ENCODE measurements at places on chromosomes 7 and 10. TPM values are rescaled to one million over a fixed set of nuclear protein-coding genes. Genes with fewer than 3 reads are reported as not detected.

DNA sequence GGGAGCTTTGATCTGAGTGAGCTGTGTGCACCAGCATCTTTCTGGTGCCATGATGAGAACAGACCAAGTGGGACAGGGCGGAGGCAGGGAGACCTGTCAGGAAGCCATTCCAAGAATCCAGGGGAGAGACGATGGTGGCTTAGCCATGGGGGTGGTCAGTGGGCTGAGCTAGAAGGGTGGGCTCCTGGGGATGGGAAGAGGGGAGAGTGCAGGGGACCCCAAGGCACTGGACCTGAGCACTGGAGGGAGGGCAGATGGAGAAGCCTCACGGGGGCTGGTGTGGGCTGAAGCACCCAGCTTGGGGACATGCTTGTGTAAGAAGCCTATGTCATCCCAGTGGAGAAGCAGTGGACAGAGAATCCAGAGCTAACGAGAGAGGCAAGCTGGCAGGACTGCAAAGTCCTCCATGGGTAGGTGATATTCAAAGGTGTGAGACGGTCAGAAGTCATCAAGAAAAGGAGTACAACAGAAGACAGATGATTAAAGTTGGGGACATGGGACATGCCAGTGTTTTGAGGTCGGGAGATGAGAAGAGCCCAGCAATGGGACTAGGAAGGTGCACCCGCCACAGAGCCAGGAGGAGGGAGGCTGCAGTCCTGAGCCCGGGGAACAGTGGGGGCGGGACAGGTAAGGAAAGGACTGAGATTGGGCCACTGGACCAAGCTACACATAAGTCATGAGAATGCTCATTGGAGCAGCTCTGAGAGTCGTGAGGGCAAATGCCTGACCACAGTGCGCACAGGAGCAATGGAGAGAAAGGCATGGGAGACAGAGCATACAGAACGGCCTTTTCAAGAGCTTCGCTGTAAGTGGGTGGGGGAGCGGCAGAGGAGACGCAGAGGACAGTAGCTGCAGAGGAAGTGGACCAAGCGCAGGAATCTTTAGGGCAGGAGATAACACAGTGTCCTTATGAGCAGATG lies 72.0 kb downstream of the GRID1 start:
- no peak for DNase-seq

DNA sequence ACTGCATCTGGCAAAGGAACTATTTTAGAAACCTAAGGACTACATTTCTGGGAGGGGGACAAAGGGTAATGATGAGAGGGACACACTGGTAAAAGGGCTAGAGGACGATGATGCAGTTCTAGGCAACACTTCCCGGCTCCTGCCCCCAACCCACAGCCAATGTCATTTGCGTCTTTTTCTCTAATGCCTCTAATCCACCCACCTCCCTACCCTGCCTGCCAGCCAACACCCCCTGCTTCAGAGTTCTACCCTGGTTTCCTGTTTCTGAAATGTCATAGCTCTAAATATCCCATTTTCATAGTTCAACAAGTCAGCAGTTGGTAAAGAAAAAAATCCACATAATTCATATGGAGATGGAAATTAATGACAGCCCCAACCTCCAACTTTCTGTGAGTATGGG lies 79.0 kb downstream of the KIAA1549 start:
- DNase-seq, result no peak

- no peak for DNase-seq
These were observed 994 bp upstream of the LRGUK start for GRCh38 chr7:134126146-134126545.

BMS1 gene
- 15.0 TPM for total RNA-seq

KEL gene
- 0.83 TPM for total RNA-seq

ABCA13 gene
- 0.54 TPM for total RNA-seq

GRCh38 chr10:102426803-102427287 lies 5.5 kb downstream of the CUEDC2 start:
- DNase-seq, result no peak

- DNase-seq, result no peak
These were observed 20.2 kb upstream of the SRPK2 start for GRCh38 chr7:105408791-105409410.

DNA sequence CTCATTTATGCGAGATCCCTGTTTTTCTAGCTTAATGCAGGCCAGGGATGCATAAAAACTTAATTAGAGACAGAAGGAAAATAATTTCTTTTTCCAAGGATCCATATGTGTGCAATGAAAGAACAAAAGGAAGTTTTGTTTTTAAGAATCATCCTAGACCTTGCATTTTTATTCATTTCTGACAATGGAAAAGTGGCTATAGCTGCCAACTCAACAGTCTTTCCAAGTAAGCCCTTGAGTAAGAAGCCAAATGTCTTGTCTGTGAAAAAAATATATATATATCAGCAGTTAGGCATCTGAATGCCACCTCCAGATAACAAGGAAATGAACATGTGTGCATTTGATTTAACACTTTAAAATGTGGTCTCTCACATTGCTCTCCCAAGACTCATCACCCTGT lies 1397.6 kb downstream of the GATA3 start:
- no peak for DNase-seq

ELAPOR2 gene
- total RNA-seq, result 7.0 TPM

GRCh38 chr10:26665080-26666048 lies 32.1 kb upstream of the PDSS1 start:
- DNase-seq, result no peak

GRCh38 chr7:116185956-116186355 lies 24.4 kb upstream of the TES start:
- no peak for DNase-seq

CLDN12 gene
- 29.9 TPM for total RNA-seq
